ENCODE measurements at places on chromosomes 1 and 21. TPM values are rescaled to one million over a fixed set of nuclear protein-coding genes. Genes with fewer than 3 reads are reported as not detected.

DNA sequence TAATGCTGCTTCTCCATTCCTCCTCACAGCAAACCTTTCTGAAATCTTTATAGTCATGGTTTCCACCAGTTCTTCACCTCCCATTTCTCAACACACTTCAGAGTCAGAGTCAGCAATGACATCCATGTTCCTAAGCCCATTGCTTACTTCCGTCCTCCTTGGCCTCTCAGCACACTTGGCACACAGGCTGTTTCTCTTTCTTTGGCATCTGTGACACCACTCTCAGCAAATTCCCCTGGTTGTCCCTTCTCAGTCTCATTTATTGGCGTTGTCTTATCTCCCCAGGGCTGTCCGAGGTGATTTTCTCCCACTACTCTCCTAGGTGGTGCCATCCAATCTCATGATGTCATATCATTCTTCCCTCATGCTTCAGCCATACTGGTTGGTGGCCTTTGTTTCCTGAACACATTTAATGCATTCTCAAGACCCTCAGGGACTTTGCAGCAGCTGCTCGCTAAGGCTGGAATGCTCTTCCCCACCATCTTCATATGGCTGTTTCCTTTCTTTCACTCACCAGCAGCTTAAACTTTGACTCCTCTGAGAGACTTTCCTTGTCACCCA, 3.3 kb upstream of the LGALS8 start:
- no peak for DNase-seq

GRCh38 chr1:228555074-228555994, 68.2 kb downstream of the RNF187 start:
- no peak for DNase-seq

GRCh38 chr1:109264379-109264755, 15.0 kb downstream of the CELSR2 start:
- DNase-seq = no peak

GRCh38 chr1:60969971-60970509, 112.3 kb upstream of the NFIA start:
- DNase-seq = peak; percentile 23

DNA sequence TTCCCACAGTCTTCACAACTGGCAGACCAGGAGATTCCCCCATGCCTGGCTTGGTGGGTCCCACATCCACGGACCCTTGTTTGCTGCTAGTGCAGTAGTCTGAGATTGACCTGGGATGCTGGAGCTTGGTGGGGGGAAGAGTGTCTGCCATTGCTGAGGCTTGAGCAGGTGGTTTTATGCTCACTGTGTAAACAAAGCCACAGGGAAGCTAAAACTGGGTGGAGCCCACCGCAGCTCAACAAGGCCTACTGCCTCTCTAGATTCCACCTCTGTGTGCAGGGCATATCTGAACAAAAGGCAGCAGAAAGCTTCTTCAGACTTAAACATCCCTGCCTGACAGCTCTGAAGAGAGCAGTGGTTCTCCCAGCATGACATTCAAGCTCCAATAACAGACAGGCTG, 177.3 kb upstream of the ETV3 start:
- no peak for DNase-seq

- no peak for DNase-seq
These were observed 9.5 kb downstream of the ST6GALNAC5 start for GRCh38 chr1:76876655-76877395.

GRCh38 chr1:235622936-235623779, 26.4 kb downstream of the GNG4 start:
- DNase-seq = no peak

EPHB2 gene
- total RNA-seq = 55.5 TPM

GNG12 gene
- 136 TPM for total RNA-seq
